ENCODE measurements at places on chromosomes 16 and 17.

DNA sequence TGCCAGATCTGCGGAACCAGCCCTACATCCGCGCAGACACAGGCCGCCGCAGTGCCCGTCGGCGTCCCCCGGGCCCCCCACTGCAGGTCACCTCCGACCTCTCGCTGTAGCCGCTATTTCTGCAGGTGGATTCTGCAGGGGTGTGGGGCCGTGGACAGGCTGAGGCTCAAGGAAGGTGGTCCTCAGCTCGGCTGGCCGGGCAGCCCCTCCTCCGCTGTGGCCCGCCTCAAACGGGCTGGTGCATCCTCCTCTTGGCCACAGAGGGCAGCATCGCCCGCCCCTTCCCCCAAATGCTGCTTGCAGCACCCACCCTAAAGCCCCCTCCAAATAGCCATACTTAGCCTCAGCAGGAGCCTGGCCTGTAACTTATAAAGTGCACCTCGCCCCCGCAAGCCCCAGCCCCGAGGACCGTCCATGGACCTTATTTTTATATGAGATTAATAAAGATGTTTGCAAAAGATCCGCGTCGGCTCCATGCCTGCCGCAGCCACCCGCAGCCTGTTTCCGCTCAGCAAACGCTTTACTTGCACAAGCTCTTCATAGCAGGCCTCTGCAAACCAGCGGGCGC is 14.9 kb downstream of the SPATA32 start:
- no peaks in the 10 kb centered on the region for H3K27me3 ChIP-seq
- H3K36me3 ChIP-seq = peaks cover 45% of the 10 kb centered on the region
- peak overlapping the region; percentile 93 for H3K27ac ChIP-seq

DNA sequence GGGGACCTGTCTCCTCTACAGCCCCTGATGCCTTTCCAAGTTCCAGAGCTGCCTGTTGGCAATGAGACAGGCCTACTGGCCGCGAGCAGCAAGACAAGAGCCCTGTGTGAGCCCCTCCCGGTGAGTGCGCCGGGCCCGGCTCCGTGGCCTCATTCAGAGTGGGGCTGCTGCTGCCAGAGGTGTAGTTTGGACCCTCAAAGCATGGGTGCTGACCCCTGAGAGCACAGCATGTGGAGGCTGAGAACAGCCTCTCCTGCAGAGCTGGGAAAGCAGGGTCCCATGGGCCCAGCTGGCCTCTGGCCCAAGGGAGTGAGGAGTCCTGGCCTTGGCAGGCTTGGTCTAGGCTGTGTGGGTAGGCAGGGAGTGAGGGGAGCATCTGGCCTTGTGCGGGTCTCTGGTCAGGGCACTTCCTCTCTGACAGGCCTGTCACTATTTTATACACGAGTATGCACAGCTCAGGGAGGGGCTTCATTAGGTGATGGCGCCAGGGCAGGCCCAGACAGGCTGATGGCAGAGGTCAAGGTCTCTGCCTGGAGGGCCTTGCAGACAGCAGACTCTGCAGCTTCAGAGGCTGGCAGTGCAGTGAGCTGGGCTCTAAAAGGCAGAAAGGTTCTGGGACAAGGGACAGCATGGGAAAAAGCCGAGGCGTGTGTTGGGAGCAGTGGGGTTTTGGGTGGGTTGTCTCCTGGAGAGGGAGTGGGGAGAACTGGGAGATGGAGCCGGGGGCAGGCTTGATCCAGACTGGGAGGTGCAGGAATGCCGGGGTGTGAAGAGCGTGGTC is 43.4 kb downstream of the ADCY7 start:
- no peak overlapping the region for H3K4me3 ChIP-seq
- H3K4me1 ChIP-seq = peaks cover 15% of the 10 kb centered on the region
- peak overlapping the region; percentile 26 for H3K27ac ChIP-seq
- H3K36me3 ChIP-seq = peaks cover 22% of the 10 kb centered on the region
- no peaks in the 10 kb centered on the region for H3K27me3 ChIP-seq
- no peak for DNase-seq

DNA sequence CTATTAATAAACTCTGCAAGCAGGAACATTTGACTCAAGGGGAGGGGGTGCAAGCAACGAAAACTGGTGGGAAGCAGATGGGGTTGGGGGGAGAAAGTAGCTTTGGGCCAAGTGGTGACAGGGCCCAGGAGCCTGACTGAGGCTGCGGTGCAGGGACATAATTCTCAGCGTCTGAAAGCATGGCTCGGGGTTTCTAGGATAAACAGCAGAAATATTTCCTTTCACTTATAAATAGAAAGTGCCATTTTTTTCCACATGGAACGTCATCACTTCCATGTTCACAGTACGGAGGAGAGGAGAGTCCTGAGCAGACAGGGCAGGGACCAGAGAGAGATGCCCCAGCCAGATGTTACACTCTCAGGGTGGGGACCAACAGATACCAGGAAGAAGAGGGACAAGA is 197.1 kb downstream of the ZFHX3 start:
- peaks cover 20% of the 10 kb centered on the region for H3K27me3 ChIP-seq
- no peak for DNase-seq
- H3K36me3 ChIP-seq = no peaks in the 10 kb centered on the region
- H3K4me1 ChIP-seq = peaks cover 9% of the 10 kb centered on the region

DNA sequence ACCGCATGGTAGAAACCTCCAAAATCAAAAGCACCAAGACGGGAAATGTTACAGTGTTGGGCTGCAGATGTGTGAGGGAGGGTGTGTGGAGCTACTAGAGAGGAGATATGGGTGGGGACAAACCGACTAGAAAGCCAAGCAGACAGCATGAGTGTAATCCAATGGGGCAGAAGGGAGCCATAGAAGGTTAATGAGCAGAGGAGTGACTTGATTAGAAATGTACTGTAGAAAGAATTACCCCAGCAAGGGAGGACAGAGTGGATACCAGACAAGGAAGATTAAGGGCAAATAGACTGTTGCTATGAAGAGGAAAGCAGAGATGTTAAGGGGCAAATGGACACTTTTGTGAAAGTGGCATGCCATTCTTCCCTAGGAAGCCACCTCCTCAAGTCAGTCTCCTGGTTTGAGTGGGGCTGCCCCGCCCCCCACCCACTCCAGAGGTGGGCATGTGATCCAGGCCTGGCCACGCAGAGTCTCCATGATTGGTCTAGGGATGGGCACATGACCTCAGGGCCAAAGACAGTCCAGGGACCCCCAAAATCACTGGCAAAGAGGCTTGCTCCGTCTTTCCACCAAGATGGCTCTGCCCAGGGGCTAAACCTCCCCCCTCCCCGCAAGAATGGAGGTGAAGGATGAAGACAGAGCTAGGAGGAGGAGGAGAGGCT is 4.3 kb downstream of the COTL1 start:
- H3K27ac ChIP-seq = peak overlapping the region; percentile 88
- peaks cover 78% of the 10 kb centered on the region for H3K4me1 ChIP-seq
- peak overlapping the region; percentile 96 for H3K4me3 ChIP-seq
- no peak for DNase-seq
- H3K27me3 ChIP-seq = no peaks in the 10 kb centered on the region

DNA sequence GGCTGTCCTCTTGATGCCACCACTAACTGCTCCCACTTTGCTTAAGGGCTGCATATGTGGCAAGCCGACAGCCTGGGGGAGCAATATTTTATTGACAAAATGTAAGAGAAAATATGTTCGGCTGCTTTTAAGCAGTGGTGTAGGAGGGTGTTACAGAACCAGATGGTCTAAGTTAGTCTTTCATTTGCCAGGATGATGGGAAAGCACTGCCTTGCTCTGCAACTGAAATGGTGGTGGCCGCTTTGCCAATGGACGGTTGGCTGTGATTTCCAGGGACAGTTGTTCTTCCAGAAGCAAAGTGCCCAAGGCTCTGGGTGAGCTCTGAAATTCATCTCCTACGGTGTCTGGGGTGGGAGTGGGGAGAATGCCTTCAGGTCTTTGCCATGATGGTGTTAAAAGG is 469.3 kb downstream of the TOX3 start:
- H3K27me3 ChIP-seq = no peaks in the 10 kb centered on the region
- no peak overlapping the region for H3K4me3 ChIP-seq
- no peak overlapping the region for H3K27ac ChIP-seq
- H3K4me1 ChIP-seq = no peaks in the 10 kb centered on the region
- H3K36me3 ChIP-seq = no peaks in the 10 kb centered on the region

DNA sequence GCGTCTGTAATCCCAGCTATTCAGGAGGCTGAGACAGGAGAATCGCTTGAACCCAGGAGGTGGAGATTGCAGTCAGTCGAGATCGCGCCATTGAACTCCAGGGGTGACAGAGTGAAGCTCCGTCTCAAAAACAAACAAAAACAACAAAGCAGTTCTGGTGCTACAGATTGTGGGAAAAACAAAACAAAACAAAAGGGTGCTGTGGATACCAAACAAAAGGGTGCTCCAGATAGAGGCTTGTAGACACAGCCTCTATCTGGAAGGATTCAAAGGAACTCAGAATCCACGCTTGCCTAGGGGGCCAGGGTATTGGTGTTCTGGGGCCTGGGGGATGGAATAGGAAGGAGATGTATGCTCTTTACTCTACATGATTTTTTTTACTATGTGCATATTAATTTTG is 2.5 kb downstream of the MYLK3 start:
- H3K36me3 ChIP-seq = no peaks in the 10 kb centered on the region
- no peak overlapping the region for H3K4me3 ChIP-seq
- no peak overlapping the region for H3K27ac ChIP-seq
- DNase-seq = no peak
- H3K4me1 ChIP-seq = peaks cover 7% of the 10 kb centered on the region

- H3K27me3 ChIP-seq = peaks cover 11% of the 10 kb centered on the region
- H3K4me3 ChIP-seq = no peak overlapping the region
- H3K4me1 ChIP-seq = peaks cover 11% of the 10 kb centered on the region
- H3K36me3 ChIP-seq = no peaks in the 10 kb centered on the region
Observed at GRCh38 chr17:43673516-43674323, 12.0 kb upstream of the MEOX1 start.

DNA sequence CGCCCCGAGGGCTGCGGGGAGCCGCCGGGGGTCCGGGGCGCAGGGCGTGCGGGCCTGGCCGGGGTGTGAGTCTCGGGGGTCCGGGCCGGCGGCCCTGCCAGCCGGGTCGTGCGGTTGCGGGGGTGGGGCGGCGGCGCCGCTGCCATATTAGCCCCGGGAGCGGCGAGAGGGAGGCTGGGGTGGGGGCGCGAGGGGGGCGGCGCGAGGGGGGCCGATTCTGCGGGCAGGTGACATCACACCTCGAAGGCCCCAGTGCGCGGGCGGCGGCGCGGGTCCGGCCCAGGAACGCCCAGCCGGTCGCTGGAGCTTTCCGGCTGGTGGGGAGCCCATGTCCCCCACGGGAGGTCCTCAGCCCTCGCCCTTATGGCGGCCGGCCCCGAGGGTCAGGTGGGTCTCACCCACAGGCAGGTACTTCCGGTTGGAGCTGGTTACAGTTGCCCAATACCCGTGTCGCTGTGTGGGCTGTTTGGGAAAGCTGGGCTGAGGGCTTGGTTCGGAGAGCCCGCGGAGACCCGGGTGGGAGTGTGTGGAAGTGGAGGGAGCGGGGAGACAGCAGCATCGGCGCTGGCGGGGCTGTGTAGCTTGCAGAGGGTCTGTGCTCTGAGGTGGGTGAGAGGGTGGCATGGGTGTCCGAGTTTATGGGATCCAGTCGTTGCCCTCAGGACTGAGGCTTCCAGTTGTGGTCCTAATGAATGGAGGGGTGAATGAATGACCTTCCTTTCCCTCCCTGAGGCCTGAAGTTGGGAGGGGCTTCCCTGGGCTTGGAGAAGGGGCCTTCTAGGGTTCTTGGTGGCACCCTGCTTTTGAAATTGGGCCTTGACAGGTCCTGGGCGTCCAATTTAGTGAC is 804 bp downstream of the ATP6V0C start:
- H3K27me3 ChIP-seq = peaks cover 6% of the 10 kb centered on the region
- no peak for DNase-seq
- peaks cover 7% of the 10 kb centered on the region for H3K36me3 ChIP-seq
- H3K4me1 ChIP-seq = peaks cover 39% of the 10 kb centered on the region
- peak overlapping the region; percentile 91 for H3K4me3 ChIP-seq
- H3K27ac ChIP-seq = peak overlapping the region; percentile 88

DNA sequence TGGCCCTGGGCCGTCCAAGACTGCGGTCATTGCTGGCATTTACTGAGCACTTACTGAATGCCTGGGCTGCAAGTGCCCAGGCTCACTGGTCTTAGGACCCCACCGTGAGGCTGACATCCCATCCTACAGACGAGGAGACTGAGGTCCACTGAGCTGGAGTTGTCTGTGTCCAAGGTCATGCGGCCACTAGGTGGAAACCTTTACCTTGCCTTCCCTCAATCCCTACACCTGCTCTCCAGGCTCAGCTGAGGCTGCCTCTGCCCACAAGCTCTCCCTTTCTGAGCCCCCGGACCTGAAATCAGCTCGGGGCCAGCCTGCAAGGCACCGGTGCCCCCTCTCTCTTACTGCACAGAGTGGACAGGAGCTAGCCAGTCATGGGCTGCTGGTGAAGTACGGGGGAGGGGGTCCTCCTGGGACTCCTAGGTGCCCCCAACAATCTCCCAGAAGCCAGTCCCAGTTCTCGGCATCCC is 1.5 kb downstream of the CASKIN1 start:
- peak; percentile 25 for DNase-seq
- no peaks in the 10 kb centered on the region for H3K4me1 ChIP-seq
- H3K4me3 ChIP-seq = peak overlapping the region; percentile 15
- no peaks in the 10 kb centered on the region for H3K36me3 ChIP-seq

GRCh38 chr16:4087990-4088577 is 28.2 kb downstream of the ADCY9 start:
- no peaks in the 10 kb centered on the region for H3K27me3 ChIP-seq
- H3K4me1 ChIP-seq = peaks cover 12% of the 10 kb centered on the region
- no peak overlapping the region for H3K4me3 ChIP-seq
- H3K27ac ChIP-seq = no peak overlapping the region

DNA sequence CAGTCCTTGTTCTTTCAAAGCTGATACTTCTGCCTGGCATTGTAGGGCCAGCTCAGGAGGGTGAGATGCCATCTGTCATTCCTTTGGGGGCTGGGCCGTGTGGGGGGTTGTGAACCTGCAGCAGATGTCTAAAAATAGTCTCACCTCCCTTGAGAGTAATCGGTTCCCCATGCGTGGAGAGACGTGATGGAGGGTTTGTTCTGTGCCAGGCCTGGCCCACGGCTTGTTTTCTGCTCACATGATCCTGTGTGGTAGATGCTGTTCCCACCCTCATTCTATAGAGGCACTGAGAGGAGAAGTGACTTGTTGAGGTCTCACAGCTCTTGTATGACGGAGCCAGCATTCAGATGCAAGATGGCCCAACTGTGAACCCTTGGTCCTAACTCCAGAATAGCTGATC is 4.6 kb downstream of the IRF8 start:
- peaks cover 74% of the 10 kb centered on the region for H3K4me1 ChIP-seq
- peak overlapping the region; percentile 88 for H3K4me3 ChIP-seq
- peaks cover 72% of the 10 kb centered on the region for H3K36me3 ChIP-seq
- DNase-seq = no peak
- peaks cover 2% of the 10 kb centered on the region for H3K27me3 ChIP-seq
- peak overlapping the region; percentile 80 for H3K27ac ChIP-seq

- no peaks in the 10 kb centered on the region for H3K4me1 ChIP-seq
- H3K36me3 ChIP-seq = no peaks in the 10 kb centered on the region
- no peaks in the 10 kb centered on the region for H3K27me3 ChIP-seq
Observed at GRCh38 chr16:76194616-76195015, 82.6 kb upstream of the CNTNAP4 start.

- H3K27me3 ChIP-seq = no peaks in the 10 kb centered on the region
- no peak overlapping the region for H3K27ac ChIP-seq
- H3K4me1 ChIP-seq = no peaks in the 10 kb centered on the region
- H3K4me3 ChIP-seq = no peak overlapping the region
- peaks cover 19% of the 10 kb centered on the region for H3K36me3 ChIP-seq
Observed at GRCh38 chr16:87836844-87837581, 32.3 kb downstream of the SLC7A5 start.
